ENCODE measurements at places on chromosomes 12 and 14.

DNA sequence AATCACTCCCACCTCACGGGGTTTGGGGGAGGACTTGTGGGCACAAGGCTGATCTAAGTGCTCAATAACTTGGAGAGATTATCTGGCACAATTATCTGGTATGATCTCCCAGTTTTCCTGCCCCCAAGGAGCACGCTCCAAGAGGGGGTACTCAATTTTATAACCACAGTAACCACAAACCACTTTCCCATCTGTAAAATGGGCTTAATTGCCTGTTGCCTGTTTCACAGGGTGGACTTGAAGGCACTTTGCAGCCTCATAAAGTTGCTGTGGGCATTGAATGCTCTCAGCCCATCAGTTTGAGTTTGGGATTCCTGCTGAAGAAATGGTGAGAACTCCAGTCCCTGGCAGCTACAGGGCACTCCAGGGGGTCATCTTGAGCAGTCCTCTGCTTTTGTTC, 4.4 kb downstream of the SLC8B1 start:
- DNase-seq = no peak

DNA sequence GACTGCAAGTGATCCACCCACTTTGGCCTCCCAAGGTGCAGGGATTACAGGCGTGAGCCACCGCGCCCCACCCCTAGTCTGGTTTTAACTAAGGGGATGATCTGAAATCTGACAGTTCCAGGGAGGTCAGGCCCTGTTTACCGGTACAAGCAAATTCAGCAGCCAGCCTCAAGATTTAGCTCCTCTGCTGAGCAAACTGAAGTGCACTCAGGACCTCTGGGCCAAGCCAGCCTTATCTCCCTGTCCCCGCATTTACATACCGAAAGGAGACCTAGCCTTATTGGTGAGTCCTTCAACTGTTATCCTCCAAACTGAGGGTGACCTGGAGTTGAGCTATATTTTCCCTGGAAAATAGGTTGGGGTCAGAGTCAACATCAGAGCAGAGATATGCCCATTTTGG, 835 bp upstream of the ABHD4 start:
- DNase-seq = no peak

GRCh38 chr12:1313906-1314305, 280.5 kb downstream of the FBXL14 start:
- DNase-seq = no peak

DNA sequence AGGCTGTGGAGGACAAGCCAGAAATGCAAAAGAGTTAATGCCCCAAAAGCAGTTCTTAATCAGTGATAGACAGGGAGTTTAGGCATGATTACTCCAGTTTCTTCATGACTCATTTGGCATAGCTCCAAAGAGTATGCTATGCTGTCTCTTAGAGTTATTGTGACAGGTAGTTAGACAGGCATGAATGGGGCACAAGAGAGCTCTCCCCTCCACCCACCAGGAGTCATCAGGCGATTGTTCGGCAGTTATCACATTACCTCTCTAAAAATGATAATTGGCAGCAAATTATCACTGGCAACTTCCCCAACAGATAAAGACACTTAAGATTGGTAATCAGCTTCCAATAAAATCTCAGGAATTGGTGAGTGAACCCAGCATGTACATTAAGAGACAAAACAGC, 320.1 kb downstream of the DAD1 start:
- DNase-seq = peak; percentile 35

DNA sequence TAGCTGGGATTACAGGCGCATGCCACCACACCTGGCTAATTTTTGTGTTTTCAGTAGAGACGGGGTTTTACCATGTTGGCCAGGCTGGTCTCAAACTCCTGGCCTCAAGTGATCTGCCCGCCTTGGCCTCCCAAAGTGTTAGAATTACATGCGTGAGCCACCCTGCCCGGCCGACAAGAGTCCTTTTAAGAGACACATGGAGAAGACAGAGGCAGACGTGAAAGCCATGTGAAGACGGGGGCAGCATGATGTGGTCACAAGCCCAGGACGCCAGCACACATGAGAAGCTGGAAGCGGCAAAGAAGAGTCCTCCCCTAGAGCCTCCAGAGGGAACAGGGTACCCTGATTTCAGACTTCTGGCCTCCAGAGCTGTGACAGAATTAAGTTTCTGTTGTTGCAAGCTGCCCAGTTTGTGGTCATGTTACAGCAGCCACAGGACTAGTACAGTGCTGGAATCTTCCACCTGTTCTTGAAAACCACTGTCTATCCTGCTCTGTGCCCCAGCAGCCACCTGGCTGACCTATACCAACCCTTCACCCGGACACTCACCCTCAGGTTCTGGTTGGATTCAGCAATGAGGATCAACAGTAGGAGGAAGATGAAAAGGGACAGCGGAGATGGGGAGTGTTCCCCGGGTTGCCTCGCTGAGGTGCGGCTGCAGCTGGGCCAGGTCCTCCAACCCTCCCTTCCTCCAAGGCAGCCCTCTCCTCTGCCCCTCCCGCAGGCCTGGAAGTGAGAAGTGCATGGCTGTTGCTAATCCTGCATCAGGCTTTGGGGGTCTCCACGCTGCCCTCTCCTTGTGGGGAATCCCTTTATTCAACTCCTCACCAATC, 16.9 kb downstream of the VPS37B start:
- no peak for DNase-seq

GRCh38 chr14:69268763-69269162, 8.8 kb downstream of the GALNT16 start:
- DNase-seq = peak; percentile 54

DNA sequence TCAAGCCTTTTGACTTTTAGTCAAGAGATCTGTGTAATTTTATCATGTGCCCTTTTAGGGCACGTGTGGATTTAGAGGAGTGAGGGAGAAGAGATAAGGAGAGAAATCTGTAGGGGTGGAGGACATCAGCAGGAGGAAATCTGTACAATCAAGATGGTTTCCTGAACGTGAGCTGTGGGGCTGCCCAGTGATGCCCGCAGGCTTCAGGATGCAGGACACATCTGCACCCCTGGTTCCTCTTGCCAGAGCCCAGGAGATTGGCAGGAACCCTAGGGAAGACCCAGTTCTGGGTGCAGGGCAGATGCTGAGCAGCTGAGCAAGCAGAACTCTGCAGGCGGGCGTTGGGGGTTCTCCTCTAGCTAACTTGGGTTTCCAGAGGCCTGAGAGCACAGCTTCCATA, 11.6 kb upstream of the TESPA1 start:
- DNase-seq = no peak

GRCh38 chr12:89882792-89883191, 174.2 kb upstream of the ATP2B1 start:
- DNase-seq = no peak

GRCh38 chr14:92568621-92569479, 55.3 kb downstream of the RIN3 start:
- no peak for DNase-seq

DNA sequence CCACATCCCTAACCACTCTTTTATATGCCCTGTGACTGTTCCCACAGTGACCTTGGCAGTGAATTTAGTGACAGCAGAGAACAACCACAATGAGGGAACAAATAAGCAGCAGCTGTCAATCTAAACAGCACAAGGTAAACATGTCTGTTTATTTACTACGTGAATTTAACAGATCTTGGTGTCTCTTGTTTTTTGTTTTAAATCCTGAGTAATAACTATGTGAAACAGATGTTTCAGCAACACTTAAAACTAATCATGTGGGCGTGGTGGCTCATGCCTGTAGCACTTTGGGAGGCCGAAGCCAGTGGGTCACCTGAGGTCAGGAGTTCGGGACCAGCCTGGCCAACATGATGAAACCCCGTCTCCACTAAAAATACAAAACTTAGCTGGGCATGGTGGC, 17.0 kb upstream of the CFAP54 start:
- DNase-seq = no peak

GRCh38 chr12:111775205-111776193, 8.8 kb downstream of the ALDH2 start:
- peak; percentile 72 for DNase-seq

- DNase-seq = no peak
These were observed 188.0 kb downstream of the FOXN3 start for GRCh38 chr14:89228921-89229639.

GRCh38 chr12:25301798-25302197, 51.1 kb upstream of the KRAS start:
- DNase-seq = no peak

- peak; percentile 30 for DNase-seq
These were observed 72.2 kb upstream of the PLEKHG3 start for GRCh38 chr14:64632056-64632455.
